Ovary (tissue), 10 donors: ENCODE measurements at places on chromosomes 5 and 9. TPM values are rescaled to one million over a fixed set of nuclear protein-coding genes. Genes with fewer than 3 reads are reported as not detected.

DNA sequence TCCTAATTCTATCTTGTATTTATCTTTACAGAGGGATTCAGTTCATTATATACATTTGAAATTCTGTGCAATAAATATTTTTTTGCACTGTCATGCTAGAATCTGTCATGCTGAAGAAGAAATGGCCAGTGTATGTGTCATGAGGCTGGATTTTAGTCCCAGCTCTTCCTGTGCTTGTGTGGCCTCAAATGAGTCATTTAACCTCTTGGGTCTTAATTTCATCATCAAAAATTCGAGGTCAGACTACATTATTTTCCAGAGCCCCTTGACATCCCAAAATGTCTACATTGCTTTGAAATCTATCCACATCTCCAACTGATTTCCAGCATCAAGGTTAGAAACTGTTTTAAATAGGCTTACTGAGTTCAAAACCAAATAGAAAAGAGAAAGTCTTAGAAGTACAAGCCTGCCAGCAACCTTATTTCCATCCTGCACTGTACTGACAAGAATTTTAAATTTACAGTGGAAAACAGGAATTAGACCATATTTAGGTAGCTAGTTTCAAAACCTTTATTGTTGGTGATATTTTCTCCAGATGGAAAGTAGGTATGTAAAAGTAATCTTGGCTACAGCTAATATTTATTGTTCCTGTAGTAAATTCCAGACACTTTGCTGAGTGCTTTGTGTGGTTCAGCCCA is 96.7 kb upstream of the MAMDC2 start:
- H3K4me3 ChIP-seq, result no peak overlapping the region
- H3K27ac ChIP-seq, result no peak overlapping the region
- no peaks in the 10 kb centered on the region for H3K4me1 ChIP-seq

GRCh38 chr5:87184605-87185004 is 83.1 kb upstream of the RASA1 start:
- no peaks in the 10 kb centered on the region for H3K27me3 ChIP-seq
- H3K36me3 ChIP-seq, result no peaks in the 10 kb centered on the region
- H3K4me3 ChIP-seq, result no peak overlapping the region
- no peaks in the 10 kb centered on the region for H3K4me1 ChIP-seq

The HTR1A gene
- not detected for total RNA-seq

The SPATA31A1 gene
- total RNA-seq, result not detected

The C5orf52 gene
- not detected for total RNA-seq

GRCh38 chr9:138115506-138115905 is 237.9 kb downstream of the CACNA1B start:
- H3K36me3 ChIP-seq, result no peaks in the 10 kb centered on the region
- no peaks in the 10 kb centered on the region for H3K27me3 ChIP-seq
- no peak for DNase-seq
- H3K4me3 ChIP-seq, result no peak overlapping the region

DNA sequence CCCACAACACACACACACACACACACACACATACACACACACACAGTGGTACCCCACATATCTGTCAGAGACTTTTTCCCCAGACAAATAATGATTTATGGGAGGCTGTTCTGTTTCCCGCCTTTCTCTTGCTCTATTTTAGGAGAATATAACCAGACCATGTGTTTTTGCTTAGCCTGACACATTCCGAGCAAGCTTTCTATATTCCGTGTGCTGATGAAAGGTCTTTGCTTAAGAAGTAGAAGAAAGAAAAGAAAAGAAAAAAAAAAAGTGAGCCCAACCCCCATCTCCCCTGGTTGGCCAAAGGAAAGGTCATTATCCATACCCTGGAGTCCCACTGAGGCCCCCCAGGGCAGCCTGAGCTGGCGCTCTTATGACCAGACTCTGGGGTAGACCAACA is 338.6 kb downstream of the SLIT3 start:
- no peak overlapping the region for H3K27ac ChIP-seq
- no peaks in the 10 kb centered on the region for H3K27me3 ChIP-seq
- H3K36me3 ChIP-seq, result no peaks in the 10 kb centered on the region
- H3K4me1 ChIP-seq, result no peaks in the 10 kb centered on the region

GRCh38 chr5:16551628-16552027 is 65.2 kb downstream of the RETREG1 start:
- no peak overlapping the region for H3K4me3 ChIP-seq
- H3K27me3 ChIP-seq, result no peaks in the 10 kb centered on the region
- no peak overlapping the region for H3K27ac ChIP-seq

- H3K27ac ChIP-seq, result no peak overlapping the region
- no peaks in the 10 kb centered on the region for H3K27me3 ChIP-seq
- peaks cover 3% of the 10 kb centered on the region for H3K4me1 ChIP-seq
- H3K36me3 ChIP-seq, result no peaks in the 10 kb centered on the region
- DNase-seq, result no peak
- no peak overlapping the region for H3K4me3 ChIP-seq
Measured at GRCh38 chr9:33177639-33178038, 10.5 kb upstream of the B4GALT1 start.

- DNase-seq, result no peak
- H3K27ac ChIP-seq, result no peak overlapping the region
- H3K4me3 ChIP-seq, result no peak overlapping the region
- no peaks in the 10 kb centered on the region for H3K4me1 ChIP-seq
Measured at GRCh38 chr5:133538718-133539117, 73.6 kb downstream of the FSTL4 start.

GRCh38 chr9:118635416-118635815 is 733.8 kb downstream of the BRINP1 start:
- no peak overlapping the region for H3K27ac ChIP-seq
- H3K4me3 ChIP-seq, result no peak overlapping the region
- H3K27me3 ChIP-seq, result no peaks in the 10 kb centered on the region
- H3K4me1 ChIP-seq, result no peaks in the 10 kb centered on the region

The PSAT1 gene
- total RNA-seq, result 17.7 TPM

GRCh38 chr5:131619102-131619501 is 15.9 kb downstream of the RAPGEF6 start:
- no peak for DNase-seq
- no peak overlapping the region for H3K4me3 ChIP-seq
- H3K4me1 ChIP-seq, result peaks cover 3% of the 10 kb centered on the region
- no peaks in the 10 kb centered on the region for H3K27me3 ChIP-seq

GRCh38 chr5:89954916-89955315 is 454.6 kb downstream of the CETN3 start:
- DNase-seq, result no peak
- no peaks in the 10 kb centered on the region for H3K27me3 ChIP-seq
- H3K36me3 ChIP-seq, result no peaks in the 10 kb centered on the region
- no peak overlapping the region for H3K4me3 ChIP-seq
